ENCODE measurements at places on chromosomes 3 and 15.

DNA sequence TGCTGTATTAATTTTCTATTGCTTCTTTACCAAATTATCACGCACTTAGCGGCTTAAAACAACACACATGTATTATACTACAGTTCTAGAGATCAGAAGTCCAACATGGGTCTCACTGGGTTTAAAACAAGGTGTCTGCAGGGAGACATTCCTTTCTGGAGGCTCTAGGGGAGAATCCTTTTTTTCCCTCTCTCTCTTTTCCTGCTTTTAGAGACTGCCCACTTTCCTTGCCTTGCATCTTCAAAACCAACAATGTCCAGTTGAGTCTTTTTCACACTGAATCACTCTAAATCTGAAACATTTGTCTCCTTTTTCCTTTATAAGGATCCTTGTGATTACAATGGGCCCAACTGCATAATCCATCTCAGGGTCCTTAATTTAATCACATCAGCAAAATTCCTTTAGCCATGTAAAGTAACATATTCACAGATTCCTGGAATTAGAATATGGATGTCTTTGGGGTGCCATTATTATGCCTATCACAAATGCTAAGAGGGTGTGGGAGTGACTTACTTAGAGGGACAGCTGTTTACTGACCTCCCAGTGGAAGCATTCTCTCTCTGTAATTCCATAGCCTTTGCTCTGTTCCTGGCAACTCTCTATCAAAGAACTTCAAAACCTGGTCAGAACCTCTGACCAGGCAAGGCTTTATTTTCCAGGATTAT lies 21.8 kb downstream of the CD200 start:
- no peak for DNase-seq

DNA sequence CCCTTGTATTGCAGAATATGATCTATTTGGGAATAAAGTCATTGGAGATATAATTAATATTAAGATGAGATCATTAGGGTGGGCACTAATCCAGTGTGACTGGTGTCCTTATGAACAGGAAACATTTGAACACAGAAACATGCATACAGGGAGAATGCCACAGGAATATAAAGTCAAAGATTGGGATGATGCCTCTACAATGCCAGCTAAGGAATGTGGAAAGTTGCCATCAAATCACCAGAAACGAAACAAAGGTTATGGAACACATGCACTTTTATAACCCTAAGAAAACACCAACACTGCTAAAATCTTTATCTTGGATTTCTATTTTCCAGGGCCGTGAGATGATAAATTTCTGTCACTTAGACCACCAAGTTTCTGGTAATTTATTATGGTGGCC lies 442.4 kb upstream of the BCHE start:
- DNase-seq: no peak

GRCh38 chr15:98621021-98621420 lies 27.3 kb upstream of the IGF1R start:
- no peak for DNase-seq

DNA sequence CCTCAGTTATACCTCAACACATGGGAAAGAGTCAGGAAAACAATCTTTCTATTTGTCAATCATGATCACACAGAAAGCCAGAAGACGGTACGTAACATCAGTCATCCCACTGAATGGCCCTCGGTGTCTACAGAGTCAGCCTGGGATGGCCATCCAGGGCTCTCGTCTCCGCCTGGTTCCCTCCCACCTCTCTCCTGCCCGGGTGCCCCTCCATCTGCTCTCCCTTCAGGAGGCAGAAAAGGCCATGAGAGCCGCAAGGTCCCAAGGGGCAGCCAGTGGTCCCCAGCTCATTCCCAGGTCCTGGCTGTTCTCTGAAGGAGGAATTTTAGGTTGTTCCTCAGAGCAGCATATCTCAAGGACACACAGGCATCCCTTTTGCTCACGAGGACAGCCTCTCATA lies 4.4 kb upstream of the LRRC15 start:
- no peak for DNase-seq

- no peak for DNase-seq
Measured at GRCh38 chr3:187228740-187229139, 31.5 kb downstream of the RTP1 start.

DNA sequence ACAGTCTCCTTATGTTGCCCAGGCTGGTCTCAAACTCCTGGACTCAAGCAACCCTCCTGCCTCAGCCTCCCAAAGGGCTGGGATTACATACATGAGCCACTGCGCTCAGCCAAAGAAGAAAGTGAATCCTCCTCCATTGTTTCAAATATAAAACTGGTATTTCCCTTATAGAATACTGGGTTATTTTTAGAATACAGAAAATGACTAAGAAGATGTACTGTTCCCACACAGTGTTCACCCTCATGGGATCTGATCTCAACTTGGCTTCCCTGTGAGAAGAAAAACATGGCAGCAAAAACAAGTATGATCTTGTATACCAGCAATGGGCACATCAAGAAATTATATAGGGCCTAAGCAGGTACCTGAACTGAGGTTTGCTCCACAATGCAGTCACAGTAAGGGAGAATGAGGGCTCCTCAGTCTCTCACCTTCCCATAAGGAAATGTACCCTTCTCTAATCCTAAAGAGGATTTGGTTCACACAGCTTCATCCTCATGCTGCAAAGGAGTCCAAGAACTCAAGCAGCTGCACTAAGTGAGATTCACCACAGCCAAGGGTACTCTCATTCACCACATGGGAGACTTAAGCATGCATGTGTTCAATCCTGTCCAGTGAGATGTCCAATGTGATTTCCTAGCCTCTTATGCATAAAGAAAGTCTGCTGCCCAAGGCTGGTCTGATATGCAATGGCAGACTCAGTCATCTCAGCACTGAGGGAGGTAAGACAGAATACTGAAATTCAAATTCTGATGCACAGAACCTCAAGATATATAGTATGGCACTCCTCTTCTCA lies 25.8 kb downstream of the USP4 start:
- no peak for DNase-seq

DNA sequence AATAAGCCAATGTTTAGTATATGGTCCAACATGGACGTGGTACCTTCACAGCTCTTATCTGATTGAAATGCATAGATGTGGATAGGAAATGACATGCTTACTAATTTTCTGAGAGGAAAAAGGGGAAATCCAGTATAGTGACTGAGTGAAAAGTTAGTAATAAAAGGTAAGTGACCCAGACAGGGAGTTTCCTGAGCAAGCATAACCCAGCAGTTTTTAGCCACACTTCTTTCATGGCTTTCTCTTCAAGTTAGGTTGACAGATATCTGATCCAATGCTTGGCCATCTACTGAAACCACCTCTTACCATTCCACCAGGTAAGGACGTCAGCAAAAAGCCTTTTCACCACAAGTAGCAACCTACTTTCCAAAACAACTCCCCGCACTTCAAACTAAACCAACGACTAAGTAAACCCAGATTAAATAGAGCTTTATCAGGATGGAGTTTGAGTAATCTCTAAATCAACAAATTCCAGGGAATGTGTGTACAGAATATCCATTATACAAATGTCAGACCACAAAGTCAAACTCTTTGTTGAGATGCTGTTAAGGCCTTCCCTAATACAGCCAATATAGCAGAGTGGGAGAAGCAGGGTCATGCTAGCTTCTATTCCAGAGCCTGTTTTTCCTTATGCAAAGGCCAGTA lies 329.7 kb downstream of the RORA start:
- DNase-seq: no peak

DNA sequence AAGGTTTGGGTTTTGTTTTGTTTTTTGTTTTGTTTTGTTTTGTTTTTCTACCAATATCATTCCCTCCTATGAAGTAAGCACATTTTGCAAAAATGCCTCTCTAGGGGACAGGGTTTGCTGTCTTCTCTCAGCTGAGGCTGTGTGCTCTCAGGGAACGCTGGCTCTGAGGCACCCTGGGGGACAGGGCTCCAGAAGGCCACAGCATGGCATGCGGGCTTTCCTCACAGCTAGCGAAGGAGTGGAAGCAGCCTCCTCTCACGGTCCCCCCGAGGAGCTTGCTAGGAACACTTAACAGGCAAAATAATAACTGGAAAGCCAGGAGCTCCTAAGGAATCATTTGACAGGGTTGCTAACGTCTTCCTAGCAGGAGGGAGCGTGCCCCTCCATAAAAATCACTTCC lies 227.7 kb upstream of the ST8SIA2 start:
- DNase-seq: no peak

GRCh38 chr3:140397847-140398246 lies 280.0 kb upstream of the TRIM42 start:
- DNase-seq: no peak

- DNase-seq: no peak
Measured at GRCh38 chr3:124707656-124708062, 22.6 kb upstream of the UMPS start.

DNA sequence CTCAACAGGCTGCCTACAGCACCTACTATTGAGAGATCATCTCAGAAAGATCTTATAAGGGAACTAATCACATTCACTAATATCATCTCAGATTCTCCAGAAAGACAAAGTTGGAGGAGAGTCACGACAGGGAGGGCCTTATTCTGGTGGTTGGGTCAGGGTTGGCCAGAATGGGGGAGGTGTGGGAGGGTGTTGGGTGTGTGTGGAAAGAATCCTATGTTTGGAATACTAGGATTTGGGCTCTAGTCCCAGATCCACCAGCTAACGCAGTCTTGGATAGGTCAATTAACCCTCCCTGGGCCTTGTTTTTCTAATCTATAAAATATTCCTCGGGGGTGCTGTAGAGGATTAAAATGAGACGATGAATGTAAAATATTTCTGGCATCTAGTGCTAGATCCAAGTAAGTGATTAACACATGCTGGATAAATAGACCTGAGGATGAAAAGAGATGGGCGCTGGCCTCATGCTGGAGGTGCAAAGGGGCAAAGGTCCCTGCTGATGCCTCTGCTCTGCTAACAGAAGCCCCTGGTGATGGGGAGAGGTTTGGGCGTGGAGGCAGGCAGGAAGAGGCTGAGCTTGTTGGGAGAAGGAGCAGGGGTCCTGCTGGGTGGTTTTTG lies 67.6 kb upstream of the ETV5 start:
- no peak for DNase-seq

GRCh38 chr3:25344670-25345069 lies 83.4 kb upstream of the RARB start:
- DNase-seq: no peak

DNA sequence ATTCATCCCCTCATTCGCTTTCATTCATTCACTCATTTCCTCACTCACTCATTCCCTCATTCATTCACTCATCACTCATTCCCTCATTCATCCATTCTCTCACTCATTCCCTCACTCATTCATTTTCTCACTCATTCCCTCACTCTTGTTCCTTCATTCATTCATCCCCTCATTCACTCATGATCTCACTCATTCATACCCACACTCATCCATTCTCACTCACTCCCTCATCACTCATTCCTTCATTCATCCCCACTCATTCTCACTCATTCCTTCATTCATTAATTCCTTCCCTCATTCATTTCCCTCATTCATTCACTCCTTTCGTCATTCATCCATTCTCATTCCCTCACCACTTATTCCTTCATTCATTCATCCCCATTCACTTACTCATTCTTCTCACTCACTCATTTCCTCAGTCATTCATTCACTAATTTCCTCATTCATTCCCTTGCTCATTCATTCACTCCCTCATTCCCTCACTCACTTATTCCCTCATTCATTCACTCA lies 14.5 kb downstream of the ABTB1 start:
- no peak for DNase-seq

DNA sequence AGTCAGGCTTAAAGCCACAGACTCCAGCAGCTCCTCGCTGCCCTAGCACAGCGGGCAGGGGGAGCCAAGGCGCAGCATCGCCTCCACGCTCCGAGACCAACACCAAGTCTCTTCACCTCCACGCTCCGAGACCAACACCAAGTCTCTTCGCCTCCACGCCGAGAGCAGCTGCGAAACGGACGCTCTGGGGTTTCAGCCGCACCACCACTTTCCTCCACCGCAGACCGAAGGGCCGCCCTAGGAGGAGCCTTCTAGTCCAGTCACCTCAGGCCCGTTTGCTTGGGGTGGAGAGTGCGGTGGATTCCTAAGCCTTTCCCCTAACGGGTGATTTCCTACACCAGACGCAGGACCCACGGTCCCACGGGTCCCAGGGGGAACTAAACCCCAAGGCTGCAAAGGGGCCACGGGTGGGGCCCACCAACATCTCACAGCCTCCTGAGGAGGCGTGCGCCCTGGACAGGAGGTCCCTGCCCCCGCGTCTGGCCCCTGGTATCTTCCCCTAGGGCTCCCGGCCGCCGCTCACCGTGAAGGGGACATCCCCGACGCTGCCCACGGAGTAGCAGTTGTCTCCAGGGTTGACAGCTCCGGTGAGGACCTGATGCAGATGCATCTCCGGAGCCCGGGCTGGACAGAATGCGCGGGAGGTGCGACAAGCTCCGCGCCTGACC lies 501 bp downstream of the DMXL2 start:
- peak; percentile 66 for DNase-seq

DNA sequence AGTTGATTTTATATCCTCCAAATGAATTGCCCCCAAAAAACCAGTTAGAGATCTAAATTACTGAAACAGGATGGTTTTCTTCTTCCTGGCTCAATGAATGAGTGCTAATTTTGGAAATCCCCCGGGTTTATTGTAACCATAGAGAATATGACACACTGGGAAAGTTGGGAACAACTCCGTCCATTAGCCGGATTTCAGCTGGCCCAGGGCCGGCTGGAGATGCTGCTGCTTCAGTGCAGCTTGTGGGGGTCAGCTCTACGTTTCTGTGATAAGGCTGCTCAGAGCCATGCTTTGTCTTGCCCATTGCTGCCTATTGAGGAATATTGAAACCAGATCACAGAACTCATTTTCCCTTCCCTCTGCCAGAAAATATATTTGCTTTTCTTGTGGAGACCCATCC lies 20.3 kb downstream of the GYG1 start:
- no peak for DNase-seq
